Activated CD4-positive, CD25-positive, alpha-beta regulatory T cell treated with anti-CD3 and anti-CD28 coated beads, Interleukin-2, amount 50 U/mL, for 72 hours (primary cell): ENCODE measurements at places on chromosomes 16 and 17.

DNA sequence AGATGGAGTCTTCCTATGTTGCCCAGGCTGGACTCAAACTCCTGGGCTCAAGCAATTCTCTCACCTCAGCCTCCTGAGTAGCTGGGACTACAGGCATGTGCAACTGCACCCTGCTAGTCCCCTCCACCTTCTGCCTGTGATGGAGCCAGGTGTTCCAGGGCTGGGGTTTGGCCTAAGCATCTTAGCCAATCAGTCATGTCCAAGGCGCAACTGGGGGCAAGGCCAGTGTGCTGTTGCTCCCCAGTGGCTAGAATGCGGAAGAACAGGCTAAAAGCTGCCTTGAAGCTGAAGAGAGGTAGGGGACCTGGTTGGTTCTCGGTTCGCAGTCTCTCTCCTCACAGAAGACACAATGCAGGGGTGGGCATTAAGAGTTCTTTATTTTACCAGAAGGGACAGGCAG, 18.6 kb downstream of the FLOT2 start:
- DNase-seq = no peak

- no peak for DNase-seq
Measured at GRCh38 chr16:50011707-50012106, 13.3 kb upstream of the CNEP1R1 start.

GRCh38 chr17:77400445-77400870, 259.7 kb downstream of the SEC14L1 start:
- DNase-seq = peak; percentile 81

- DNase-seq = no peak
Measured at GRCh38 chr17:77674358-77674757, 284.1 kb upstream of the TNRC6C start.

- no peak for DNase-seq
Measured at GRCh38 chr17:59165933-59166342, 10.4 kb downstream of the PRR11 start.

DNA sequence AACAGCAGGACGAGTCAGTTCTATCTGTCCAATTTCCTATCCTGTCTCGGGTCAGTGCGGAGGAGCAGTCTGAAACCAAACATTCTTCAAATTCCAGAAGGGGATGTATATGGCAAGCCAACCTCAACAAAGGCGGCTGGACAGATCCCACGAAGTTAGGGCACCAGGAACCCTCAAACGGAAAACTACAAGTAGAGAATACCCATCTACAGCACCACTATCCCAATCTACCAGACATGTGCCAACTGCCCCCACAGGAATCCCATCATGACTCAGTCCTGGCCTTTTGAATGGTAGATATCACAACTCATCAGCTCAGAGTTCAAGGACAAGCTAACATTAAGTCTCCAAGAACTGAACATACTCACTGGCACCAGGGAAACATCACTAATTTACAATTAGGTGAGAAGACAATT, 2.3 kb downstream of the NAT9 start:
- DNase-seq = no peak

- DNase-seq = no peak
Measured at GRCh38 chr17:40022961-40023541, 7.8 kb downstream of the CSF3 start.

- DNase-seq = no peak
Measured at GRCh38 chr17:633133-633532, 81.5 kb downstream of the VPS53 start.

DNA sequence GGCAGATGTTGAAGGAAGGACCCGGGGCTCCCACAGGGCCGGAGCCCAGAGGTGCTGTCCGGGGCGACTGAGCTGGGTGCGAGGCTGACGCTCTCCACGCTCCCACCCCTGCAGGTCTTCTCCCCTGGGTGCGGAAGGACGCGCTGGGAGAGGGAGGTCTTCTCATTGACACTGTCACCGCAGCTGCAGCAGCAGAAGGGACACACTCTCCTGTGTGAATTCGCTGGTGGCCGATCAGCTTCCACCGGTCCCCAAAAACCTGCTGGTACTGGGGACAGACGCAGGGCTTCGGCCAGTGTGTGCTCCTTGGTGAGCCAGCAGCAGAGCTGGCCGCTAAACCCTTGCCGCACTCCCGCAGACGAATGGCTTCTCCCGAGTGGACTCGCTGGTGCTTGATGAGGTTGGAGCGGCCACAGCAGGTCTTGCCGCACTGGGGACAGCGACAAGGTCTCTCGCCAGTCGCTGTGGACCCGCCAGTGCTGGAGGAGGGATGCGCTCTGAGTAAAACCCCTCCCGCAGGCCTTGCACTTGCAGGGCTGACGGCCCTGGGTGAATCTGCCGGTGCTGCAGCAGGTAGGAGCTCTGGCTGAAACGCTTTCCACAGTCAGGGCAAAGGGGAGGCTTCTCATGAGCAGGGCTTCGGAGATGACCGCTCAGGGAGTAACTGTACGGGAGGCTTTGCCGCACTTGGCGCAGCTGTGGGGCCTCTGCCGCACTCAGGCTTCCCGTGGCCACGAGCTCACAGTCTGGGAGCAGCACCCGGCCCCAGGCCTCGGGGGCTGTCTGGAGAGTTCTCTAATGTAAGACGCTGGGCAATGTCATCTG, 6.2 kb downstream of the ZNF843 start:
- DNase-seq = no peak

DNA sequence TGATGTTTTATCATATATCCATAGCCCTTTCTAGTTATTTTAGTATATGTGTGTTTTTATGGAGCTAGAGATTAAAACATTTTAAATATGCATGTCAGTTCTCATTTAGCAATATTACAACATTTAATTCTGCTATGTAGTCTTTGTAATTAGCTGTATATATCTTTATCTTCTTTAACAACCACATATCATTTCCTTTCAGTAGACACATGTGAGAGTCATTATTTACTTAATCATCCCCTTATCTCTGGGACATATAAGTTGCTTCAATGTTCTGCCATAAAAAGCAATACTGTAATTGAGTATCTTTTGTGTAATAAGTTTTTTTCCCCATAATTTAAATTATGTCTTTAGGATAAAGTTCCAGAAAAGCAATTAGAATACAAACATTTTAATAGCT, 52.0 kb upstream of the CLEC3A start:
- no peak for DNase-seq

- DNase-seq = no peak
Measured at GRCh38 chr17:71084838-71085237, 915.5 kb downstream of the KCNJ2 start.

GRCh38 chr16:64481497-64481896, 640.4 kb downstream of the CDH11 start:
- DNase-seq = no peak

DNA sequence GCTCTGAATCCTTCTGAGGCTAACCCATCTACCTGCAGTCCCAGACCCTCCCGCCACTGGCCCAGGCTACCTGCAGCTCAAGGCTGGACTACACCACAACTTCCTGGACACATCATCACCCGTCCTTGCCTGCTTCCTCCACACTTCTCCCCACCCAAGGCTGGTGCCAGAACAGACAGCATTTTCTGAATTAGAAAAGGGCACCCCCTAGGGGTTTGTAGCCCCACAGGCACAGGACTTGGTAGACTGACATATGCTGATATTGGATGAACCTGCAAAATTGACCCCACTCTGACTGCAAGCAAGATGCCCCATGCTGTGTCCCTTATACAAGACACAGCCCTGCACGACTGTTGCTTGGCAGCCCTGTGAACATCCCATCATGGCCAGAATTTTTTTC, 271.5 kb upstream of the C16orf82 start:
- no peak for DNase-seq

- DNase-seq = no peak
Measured at GRCh38 chr16:78257376-78257728, 157.9 kb downstream of the WWOX start.

DNA sequence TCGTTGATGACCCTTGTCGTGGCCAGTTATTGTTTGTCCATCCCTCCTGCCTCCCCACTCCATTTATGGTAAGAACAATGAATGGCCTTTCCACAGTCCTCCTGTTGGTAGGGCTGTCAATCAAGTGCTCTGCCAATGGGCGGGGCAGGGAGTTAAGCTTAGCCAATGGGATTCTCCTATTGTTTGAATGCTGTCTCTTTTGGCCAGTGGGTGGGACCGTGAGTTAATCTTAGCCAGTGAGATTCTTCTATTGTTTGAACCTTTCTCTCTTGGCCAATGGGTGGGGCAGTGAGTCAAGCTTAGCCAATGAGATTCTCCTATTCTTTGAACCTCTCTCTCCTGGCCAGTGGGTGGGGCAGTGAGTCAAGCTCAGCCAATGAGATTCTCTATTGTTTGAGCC, 85.4 kb downstream of the IRX3 start:
- DNase-seq = no peak

- no peak for DNase-seq
Measured at GRCh38 chr16:27982184-27982583, 81.3 kb downstream of the GSG1L start.

- DNase-seq = no peak
Measured at GRCh38 chr17:78233678-78234077, 2.2 kb downstream of the TMEM235 start.

DNA sequence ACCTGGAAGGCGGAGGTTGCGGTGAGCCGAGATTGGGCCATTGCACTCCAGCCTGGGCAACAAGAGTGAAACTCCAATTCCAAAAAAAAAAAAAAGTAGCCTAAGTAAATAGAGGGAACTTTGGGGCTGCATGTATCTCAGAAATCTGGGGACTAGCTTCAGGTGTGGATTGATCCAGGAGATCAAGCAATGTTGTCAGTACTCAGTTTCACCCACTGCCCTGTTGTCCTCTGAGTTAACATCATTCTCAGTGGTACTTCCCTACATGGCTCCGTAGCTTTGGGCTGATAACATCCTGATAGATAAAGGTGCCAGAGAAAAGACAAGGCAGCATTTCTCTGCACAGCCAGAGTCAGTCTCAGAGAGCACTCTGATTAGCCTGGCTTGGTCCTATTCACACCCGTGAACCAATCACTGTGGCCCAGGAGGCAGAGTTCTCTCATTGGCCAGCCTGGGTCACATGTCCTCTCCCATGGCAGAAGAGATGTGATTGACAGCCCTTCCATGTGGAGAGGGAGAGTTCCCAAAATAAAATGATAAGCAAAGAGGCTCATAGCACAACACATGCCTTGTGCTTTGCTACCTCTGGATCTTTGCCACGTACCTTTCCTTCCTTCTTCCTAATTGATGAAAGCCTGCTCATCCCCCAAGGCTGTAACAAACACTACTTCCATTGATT, 99.6 kb downstream of the ABCC1 start:
- no peak for DNase-seq

- peak; percentile 62 for DNase-seq
Measured at GRCh38 chr16:75097941-75098901, 18.4 kb downstream of the LDHD start.

GRCh38 chr17:55444471-55445441, 23.1 kb upstream of the MMD start:
- DNase-seq = no peak

DNA sequence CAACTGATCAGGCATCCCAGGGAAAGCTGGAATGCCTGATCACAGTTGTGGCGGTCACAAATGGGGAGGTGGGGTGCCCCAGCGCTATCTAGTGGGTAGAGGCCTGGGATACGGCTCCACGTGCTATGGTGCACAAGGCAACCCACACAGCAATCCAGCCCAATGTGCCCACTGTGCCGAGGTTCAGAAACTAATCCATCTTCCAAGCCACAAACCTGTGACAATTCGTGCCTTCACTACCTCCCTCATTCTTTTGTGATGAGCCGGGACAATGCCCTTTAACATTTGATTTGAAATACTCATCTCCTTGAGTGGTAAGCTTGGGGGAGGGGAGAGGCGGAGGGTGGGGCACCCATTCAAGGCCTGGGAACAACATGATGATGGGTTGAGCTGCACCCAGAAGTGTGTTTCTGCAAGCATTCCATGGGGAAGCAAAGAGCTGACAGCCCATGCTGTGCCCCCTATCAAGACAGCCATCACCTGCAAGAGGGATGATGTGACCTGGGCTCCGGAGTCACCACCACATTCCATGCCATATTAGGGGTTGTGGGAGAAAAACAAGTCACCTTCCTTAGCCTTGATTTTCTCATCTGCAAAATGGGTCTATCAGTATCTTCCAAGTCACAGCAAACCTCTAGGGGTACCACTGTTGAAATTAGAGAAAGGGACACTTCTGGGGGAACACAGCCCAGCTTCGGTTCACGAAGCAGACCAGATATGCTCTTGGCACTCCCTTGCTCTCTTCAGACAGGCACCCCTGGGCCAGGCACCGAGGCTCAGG, 3.7 kb downstream of the ELOB start:
- DNase-seq = no peak

DNA sequence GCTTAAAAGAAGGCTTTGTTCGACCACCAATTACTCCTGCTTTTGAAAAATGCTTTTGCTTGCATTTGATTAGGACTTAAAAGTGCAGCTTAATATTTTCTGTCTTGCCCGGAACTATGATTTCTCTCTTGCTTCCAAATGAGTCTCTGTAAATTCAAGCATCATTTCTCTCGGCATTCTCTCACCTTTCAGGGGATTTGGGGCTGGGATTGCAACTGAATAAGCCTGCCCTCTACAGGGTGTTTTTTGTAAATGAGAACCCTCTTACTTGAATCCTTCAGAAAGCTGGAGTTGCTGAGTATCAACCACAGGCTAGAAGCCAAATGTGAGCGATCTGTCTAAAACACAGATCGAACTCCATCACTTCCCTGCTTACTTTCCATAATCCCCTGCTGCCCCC, 234.6 kb downstream of the TMEM114 start:
- DNase-seq = no peak
